ENCODE measurements at places on chromosomes 13 and 19.

GRCh38 chr13:20977394-20977793 is 74.8 kb upstream of the XPO4 start:
- DNase-seq, result no peak

- DNase-seq, result no peak
These were observed 21.8 kb downstream of the TSKS start for GRCh38 chr19:49741210-49741844.

DNA sequence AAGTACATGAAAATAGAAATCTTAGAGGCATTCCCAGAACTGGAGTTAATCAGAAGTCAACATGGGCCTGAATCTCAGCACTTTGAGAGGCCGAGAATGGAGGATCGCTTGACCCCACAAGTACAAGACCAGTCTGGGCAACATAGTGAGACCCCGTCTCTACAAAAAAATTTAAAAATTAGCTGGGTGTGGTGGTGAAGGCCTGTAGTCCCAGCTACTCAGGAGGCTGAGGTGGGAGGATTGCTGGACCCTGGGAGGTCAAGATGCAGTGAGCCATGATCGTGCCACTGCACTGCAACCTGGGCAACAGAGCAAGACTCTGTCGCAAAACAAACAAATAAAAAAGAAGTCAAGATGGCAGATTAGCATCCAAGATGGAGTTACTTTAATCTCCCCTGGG is 8.5 kb downstream of the IFNL2 start:
- DNase-seq, result no peak

- DNase-seq, result no peak
These were observed 202.3 kb downstream of the NBEA start for GRCh38 chr13:35144166-35144890.

- no peak for DNase-seq
These were observed 11.9 kb upstream of the AXL start for GRCh38 chr19:41206926-41207750.

DNA sequence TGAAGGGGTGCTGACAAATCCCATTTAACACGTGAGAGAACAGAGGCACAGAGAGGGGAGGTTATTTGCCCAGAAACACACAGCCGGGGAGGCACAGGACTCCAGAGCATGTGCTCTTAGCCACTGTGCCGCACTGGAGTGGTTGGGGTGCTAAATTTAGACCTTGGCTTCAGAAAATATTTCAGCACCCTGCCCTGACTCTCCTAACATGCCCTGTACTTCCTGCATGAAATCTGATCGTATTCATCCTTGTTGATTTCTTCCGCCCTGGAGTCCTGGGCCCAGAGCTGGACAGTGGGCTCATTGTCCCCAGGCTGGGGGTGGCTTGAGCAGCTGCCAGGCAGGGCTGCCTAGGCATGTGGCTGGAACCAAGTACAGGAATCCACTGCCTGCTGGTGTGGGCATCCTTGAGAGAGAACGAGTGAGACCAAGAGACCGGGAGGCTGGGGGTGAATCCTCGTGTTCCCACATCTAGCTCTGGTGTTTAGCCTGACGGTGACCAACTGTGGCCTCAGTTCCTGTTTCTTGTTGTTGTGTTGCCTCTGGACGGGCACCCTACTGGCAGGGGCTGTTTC is 5.3 kb downstream of the SLC27A1 start:
- DNase-seq, result peak; percentile 28

DNA sequence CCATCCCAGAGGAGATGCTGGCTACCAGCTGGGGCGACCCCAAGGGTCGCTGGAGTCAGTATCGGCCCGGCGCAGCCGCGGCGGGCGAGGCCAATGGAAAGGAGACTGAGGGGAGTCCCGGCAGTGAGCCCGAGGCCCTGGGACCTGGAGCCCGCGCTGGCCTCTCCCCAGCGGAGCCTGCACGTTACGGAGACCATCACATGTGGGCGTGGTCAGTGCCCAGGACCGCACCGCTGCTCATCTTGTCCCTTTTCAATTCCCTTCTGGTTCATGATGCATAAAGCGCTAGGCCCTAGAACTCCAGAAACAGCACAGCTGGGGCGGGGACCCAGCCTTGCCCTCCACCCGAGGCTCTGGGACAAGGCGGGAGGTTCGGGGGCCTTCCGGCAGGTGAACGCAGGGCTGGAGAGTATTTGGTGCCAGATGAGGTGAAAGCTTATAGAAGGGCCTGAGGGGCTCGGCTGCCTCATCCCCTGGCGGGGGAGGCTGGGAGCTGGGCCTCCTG is 8.0 kb downstream of the C19orf25 start:
- no peak for DNase-seq

DNA sequence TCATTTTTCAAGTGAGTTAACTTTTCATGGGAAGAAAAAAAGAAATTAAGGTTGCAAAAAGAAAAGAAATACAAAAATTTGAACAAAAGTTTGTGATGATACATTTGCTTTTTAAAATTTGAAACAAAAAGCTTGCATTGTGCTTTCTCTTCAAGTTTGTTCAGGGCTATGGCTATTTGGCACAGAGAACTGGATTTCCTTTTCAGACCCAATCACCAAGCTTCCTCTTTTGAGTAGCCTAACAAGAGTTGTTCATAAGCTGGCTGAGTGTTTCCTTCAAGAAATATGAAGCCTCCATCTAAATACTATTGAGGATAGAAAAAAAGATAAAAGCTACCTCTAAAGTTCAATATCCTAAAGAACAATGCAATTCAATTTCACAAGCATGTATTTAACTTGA is 787.8 kb downstream of the LIG4 start:
- no peak for DNase-seq

DNA sequence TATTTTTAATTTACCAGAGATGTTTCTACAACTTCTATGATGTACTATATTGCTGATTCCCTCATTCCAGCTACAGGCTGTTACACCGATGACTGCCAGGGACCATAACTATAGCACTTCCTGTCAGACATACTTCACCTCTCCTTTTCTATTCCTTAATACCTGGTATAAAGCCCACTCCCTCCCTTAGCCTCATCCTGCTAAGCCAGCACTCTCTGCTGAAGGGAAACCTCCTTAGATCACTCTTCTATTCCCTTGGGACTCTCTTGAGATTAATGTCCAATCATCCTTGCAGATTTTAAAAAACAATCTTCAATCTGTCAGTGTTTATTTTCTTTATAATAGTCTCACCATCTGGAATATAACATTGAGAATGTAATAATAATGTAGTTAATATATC is 127.9 kb downstream of the DIAPH3 start:
- DNase-seq, result no peak

DNA sequence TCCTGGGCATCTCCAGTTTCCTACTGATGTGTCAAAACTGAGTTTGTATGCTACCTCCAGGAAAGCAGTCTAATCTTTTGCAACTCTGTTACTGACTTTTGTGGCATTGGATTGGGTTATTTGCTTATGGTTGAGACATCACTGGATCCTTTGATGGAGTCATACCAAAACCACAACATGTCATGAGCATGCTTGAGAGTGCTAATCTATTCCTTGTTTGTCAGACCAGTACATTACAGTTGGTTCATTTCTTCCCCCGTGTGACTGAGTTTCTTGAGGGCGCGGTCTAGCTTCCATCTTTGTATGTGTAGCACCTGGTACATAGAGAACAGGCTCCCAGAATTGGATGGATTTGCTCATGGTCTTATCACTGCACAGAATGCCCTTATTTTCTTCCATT is 43.2 kb downstream of the SUGT1 start:
- DNase-seq, result no peak

DNA sequence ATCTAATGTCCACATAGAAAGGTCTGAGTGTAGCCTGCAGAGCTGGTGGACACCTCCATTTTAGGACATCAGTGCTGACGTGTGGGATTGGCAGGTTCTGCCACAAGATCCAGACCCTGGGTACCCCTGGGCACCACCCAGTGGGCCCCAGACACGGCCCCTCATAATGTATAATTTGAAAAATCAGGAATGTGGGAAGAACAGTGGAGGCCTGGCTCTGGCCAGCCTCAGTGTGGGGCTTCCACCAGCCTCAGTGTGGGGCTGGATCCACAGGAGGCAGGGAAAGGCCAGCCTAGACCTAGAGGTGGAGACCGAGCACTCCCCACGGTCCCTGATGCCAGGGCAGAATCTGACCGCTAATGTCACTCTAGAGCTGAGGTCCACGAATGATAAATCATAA is 150.7 kb upstream of the SOX1 start:
- DNase-seq, result no peak

GRCh38 chr13:71856548-71857043 is 10.4 kb downstream of the DACH1 start:
- no peak for DNase-seq

DNA sequence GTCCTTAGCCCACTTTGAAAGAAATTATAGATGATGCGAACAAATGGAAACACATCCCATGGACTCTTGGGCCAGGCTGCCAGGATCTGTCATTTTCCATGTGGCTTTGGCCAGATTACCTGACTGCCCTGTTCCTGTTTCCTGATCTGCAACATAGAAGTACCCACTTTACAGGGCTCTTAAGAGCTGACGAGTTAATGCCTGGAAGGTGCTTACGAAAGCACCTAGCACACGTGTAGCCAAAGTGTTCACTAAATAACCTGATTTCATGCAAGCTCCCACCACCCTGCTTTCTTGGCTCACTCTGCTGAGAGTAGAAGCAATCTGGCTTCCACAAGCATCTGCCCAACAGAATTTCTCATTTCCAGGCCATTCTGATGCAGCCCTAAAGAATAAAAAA is 575.2 kb downstream of the MYO16 start:
- no peak for DNase-seq

DNA sequence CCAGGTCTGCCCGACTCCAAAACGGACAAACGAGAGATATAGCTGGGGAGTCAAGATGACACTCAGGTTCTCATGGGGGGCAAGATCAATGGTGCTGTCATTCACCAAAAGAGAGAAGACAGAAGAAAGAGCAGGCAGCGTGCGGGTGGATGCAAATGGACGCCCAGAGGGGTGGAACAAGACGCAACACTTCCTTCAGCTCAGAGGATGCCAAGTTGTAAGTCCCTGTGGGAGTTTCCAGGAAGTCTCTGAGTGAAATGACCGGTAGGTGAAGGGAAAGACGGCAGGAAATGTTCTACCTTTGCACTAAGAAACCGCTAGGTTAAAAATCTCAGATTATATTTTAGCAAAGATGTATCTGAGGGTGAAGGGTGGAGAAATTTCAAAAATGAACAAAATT is 26.5 kb downstream of the TUBGCP3 start:
- DNase-seq, result no peak

- no peak for DNase-seq
These were observed 65.7 kb downstream of the CEBPG start for GRCh38 chr19:33438987-33439781.

GRCh38 chr19:6812612-6813011 is 40.1 kb downstream of the VAV1 start:
- DNase-seq, result no peak

GRCh38 chr19:32091241-32091640 is 254.2 kb upstream of the ZNF507 start:
- no peak for DNase-seq
